AG09309 (cell line): ENCODE measurements at places on chromosomes 2 and 18.
A peak's percentile ranks its signal among the peaks of the same experiment; 100 is the strongest.

DNA sequence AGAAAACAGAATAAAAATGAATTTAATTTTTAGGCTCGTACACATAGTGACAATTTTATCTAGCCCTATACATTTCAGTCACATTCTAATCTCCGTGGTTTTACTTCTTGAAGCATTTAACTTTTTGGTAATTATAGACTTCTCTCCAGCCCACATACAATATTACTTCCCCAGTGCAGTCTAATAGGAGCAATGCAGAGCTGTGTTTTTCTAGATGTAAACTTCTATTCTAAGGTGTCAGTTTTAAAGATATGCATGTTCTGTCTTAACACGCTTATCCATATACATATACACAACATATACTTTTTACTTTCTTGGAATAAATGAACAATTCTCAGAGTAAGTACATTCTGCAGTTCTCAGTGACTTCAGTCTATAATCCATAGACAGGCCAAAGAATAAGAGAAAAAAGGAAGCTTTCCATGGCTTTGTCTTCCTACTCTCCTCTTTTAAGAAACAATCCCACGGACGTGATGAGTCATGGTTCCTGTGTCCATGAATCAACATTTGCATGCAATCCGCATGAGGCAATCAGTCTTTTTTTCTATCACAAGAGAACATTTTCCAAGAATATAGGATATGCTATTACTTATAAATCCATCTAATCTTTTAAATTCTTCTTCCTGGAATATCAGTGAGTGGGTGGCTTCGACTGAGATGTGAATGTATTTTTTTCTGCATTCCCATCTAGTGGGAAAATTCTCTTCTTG is 42.8 kb downstream of the CCDC102B start:
- DNase-seq = peak; percentile 87

GRCh38 chr2:150591496-150592285 is 104.2 kb upstream of the RND3 start:
- DNase-seq = no peak

DNA sequence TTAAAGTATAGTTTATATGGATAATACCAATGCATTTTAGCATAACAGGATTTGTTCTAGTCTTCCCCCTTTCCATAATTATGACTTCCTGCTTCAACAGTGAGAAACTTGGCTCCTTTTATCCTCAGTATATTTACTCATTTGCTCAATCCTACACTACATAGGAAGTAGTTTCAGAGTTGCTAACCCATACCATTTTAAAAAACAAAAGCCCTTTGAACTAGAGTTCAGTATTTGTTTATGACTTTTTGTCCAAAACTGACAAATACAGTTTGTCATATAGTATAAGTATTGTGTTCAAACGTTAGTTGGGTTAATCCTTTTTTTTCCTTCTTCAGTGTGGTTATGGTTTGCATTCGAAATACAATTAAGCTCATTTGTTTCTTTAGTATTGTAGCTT is 5.9 kb upstream of the DNAJC27 start:
- no peak for DNase-seq

- DNase-seq = peak; percentile 93
Measured at GRCh38 chr18:23106575-23106974, 28.7 kb upstream of the CABLES1 start.

DNA sequence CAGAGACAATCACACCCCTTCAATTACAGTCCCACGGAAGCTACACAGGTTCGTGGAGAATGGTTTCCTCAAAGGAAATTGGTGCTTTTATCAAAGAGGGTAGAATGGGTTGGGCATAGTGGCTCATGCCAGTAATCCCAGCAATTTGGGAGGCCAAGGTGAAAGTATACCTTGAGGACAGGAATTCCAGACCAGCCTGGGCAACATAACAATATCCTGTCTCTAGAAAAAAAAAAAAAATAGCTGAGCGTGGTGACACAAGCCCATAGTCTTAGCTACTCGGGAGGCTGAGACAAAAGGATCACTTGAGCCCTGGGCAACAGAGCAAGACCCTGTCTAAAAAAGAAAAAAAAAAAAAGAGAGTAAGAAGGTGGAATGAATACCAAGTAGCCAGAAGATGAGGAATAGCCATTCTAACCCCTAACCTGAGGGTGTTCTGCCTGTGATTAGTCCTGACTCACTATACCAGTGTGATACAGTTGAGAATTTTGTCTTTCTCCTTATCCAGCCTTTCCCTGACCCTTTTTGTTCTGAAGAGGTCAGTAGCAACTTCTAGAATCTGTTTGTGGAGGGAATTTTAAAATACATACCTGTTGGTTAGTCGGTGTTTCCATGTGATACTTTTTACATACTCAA is 283.2 kb downstream of the MREG start:
- no peak for DNase-seq

DNA sequence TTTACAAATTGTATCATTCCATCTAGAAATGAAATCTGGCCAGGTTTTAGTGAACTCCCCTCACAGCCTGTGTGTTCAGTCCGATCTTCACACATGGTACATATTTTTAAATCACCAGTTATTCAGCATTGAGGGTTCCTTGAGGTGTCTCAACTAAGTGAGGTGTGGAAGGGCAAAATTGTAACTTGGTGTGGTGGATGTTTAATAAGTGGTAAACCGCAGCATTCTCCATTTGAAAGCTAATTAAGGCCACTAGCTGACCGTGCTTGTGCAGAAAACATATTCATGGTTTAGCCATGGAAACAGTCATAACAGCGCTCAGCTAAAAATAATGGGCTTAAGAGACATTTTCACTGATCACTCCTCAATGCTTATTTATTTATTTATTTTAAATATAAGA is 786.2 kb upstream of the FANCL start:
- DNase-seq = no peak

GRCh38 chr2:22600156-22600555 is 784.8 kb upstream of the KLHL29 start:
- no peak for DNase-seq

DNA sequence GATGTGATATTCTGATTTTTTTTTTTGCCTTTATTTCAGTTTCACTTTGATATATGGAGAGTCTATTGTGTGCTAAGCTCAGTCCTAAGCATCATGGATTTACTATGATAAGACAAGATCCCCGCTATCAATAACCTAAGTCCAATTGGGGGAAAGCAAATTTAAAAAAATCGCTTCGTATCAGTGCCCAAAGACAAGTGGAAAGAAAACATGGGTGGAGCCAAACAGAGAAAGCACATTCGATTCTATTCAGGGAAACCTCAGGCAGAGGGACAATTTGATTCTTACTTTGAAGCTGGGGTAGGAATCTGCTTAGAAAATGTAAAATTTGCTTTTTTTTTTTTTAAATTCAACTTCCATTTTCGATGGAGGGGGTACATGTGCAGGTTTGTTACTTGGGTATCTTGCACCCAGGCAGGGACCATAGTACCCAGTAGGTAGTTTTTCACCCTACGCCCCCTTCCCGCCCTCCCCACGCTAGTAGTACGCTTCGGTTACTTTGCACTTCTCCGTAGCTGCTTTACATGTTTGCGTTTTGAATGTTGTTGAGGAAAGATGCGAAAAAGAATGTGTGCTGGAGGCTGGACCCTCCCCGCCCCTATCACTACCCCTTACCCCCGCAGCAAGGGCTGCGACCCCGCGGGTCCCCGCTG is 12.4 kb downstream of the KIF5C start:
- no peak for DNase-seq

DNA sequence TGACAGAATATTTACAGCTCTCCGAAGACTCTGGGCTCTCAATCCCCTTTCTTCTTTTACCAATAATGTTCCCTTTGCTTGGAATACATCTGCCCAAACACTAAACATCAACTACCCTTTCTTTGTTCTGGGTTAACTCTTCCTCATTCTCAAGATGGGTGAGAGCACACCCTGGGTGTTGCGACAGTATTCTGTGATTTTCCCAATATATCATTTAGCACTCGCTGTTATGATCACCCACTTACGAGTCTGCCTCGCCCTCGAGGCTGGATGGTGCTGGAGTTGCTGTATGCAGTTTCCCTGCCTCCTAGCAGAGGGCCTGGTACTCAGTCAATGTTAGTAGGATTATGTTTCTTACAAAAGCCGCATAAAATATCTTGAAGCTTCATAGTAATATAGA is 93.2 kb downstream of the SOCS6 start:
- no peak for DNase-seq

GRCh38 chr2:109064660-109065390 is 64.2 kb upstream of the SH3RF3 start:
- no peak for DNase-seq

DNA sequence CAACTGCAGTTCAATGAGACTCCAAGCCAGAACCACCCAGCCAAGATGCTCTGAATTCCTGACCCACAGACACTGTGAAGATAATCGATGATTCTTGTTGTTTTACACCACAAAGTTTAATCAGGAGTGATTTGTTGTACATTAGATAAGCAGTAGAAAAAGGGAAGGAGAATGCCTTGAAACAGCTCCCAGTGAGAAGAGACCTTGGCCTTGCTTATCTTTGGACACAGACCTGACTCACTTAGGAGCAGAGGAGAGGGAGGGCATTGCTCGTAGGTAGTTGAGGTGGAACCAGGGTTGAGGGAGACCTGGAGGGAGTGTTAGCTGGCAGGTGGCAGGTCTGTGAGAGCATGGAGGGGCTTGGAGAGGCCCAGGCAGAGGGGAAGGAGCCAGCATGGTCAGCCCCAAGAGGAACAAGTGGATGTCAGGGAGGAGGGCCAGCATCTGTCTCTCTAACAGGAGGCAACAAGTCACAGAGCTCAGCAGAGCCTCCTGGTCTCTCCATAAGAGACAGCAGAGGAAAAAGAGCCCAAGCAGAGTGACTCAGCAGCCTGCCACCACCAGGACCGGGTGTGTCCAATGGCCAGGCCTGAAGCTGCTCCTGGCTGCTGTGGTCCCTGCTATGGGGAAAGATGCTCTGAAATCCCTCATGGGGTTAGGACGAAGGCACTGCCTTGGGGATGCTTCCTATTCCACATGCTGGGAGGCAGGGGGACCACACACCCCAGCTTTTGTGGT is 161.6 kb upstream of the CAPN13 start:
- DNase-seq = no peak

DNA sequence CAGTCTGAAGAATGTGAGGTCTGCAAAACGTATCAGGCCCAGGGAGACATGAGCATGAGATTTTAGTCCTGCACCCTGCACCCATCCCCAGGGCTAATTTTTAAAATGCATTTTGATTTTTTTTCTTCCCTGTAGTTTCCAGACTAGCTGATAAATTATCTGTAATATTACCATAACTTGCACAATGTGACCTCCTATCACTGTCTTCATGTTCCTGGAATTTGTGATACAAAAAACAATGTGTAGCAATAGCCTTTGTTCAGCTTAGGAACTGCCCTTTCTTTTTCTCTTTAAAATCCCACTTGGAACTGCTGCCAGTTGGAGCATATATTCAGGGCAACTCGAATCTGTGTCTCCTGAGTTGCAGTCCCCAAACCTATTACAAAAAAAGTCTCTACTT is 222.8 kb upstream of the HS6ST1 start:
- DNase-seq = no peak

- no peak for DNase-seq
Measured at GRCh38 chr2:7904319-7904718, 777.5 kb upstream of the ID2 start.

DNA sequence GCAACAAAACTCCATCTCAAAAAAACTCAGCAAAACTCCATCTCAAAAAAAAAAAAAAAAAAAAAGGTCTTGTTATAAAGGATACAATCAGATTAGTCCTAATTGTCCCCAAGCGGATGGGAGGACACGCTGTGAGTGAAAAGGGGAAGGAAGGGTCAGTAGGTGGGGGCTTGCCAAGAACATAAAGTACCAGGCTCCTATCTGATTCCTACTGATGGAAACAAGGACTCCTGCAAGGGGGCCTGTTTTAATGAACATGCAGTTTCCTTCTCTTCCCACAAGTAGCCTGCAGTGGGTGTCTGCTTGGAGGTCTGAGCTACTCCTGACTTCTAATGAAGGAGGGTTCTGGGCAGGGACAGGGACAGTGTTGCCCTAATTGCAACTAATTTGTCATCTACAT is 7.9 kb downstream of the SCG2 start:
- DNase-seq = no peak

DNA sequence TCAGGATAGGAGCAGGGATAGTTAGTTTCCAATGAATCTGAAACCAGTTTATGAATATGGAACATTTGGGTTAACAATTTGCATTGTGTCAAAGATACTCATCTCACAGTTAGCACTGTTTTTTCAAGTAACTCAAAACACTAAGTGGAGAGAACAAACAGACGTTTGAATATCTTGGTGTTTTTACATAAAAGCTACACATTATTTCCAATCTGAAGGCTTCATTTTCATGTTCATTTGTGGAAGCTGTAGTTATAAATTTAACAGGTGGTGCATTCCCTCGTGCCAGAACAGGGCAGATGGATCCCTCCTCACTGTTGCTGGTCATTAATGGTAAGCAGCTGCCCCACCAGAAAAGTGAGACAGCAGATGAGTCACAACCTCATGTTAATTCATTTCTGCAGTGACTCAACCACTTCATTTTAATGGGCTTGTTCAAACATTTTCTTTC is 286.9 kb downstream of the TMX3 start:
- DNase-seq = peak; percentile 63

DNA sequence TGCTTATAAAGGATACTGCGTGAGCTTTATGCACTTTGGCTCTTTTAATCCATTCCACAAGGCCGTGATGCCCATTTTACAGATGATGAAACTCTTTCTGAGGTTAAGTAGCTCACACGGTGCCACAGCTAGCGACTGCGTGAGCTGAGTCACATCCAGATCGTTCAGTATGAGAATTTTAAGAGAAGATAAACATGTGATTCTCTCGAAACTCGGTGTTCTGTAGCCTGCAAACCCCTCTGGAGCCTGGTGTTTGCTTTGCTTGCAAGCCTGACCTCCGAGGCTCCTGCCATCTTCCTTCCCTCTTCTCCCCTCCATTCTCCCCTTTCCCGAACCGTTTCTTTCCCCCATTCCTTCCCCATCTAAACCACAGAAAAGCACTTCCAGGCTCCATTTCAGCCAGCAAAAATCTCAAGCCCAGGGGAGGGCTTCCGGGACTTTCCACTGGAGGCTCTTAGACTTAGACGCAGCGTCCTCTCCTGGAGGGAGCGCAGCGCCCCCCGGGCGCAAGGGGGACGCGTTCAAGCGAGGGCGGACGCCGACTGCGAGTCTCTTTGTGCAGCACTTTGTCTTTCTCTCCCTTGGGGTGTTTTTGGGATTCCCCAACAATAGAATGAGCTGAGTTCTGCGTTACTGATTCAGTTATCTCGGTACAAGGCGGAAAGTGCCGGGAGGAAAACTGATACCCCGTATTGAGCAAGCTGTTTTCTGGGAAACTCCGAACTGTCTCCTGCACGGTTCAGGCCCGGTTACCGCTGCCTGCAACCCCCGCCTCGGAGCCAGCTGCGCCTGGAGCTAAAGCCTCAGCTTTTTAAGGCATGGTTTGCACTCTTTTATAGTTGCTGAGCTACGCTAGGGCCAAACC is 38.0 kb downstream of the CYP1B1 start:
- DNase-seq = no peak

DNA sequence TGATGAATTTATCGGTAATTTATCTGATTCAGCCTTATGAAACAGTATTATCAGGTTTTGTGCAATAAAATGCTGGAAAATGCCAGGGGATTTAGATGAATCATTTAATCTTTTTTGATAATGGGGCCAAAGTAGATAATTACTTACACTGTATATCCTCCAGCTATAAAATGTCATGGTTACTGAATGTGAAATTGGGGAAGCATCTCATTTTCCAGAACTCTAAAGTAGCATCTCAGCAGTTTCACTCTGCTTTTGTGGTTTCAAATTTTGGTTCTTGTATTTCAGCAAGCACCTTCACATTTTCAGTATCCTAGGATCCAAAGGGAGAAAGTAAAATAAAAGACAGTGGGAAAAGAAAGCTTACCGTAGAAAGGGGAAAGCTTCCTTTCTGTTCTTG is 12.8 kb downstream of the ANKRD62 start:
- DNase-seq = no peak
